ENCODE measurements at places on chromosomes 7 and 10. TPM values are rescaled to one million over a fixed set of nuclear protein-coding genes. Genes with fewer than 3 reads are reported as not detected.

DNA sequence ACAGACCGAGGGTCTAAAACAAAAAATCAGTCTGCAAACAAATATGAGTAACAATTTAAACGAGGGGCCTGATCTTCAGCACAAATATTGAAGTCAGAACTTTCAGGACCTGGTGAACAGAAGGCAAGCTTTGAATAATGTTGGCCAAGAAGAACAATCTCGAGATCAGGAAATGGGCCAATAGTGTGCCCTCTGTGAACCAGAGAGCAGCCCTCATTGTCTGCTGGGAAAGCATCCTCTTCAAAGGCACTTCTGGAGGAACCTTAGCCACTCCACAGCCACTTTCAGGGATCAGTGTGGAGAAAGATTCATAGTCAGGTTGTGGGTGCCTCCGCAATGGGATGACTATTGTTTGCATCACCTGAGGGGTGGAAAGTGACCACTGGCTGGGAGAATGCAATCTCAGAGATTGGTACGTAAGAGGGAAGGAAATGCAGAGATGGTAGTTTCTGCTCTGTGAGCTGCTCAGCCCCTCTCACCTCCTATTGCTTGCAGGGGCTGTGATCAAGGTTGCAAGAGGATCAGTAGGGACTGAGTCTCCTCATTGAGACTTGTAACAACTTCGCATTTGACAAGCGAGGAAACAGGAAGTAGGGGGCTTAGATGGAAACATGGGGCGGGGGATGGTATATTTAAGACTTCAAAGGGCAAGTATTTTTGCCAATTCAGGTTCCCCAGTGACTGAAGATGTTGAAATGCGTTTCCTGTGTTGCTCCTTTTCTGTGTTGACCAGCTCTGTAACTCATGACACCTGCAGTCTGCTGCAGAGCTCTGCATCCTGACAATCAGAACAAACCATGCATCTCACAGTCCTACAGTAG is 28.4 kb upstream of the IFRD1 start:
- DNase-seq: no peak

- peak; percentile 51 for DNase-seq
Measured at GRCh38 chr10:94963901-94964300, 25.4 kb downstream of the CYP2C9 start.

DNA sequence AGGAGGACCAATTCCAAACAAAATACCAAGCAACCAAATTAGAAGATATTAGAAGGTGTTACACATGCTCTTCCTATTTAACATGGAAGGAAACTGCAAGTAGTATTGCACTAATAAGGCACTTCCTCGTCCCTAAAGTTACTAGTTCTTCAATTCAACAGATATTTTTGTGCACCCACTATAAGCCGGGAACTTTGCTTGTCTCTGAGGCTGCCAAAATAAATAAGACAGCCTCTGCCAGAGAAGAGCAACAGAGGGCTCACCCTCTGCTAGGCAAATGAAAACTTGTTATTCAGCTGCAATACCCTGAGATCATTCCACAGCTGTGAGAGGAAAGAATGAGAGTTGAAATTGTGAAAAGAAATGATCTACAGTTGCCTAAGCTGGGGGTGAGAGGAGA is 37.4 kb upstream of the GSAP start:
- peak; percentile 49 for DNase-seq

DNA sequence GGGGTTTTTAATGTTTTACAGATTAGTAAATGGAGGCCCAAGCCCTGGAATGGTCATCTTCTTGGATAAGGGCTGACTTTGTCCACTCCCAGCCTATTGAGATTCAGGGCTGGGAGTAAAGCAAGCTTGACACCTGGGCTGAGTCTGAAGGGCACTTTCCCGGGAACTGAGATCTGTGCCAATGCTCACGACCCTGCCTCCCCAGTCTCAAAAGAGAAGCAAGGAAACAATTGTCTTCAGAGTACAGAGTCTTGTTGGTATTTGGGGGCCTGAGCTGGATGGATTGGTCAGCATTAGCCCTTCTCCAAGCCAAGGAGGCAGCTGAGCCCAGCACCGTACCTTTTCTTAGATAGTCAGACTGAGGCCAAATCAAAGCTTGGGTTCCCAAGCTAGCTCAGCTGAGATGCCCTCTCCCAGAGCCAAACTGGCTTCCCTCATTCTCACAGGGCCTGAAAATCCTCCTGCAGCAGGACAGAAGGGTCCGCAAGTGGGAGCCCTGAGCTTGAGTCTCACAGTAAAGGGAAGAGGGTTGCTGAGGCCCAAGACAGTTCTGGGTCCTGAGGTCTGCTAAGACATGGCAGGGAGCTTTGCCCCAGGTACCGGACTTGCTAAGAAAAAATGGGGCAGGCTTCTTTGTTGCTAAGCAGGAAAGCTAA is 3.7 kb downstream of the DDIT4 start:
- no peak for DNase-seq

GRCh38 chr7:50838675-50839377 is 56.1 kb upstream of the GRB10 start:
- DNase-seq: peak; percentile 87

GRCh38 chr10:44205067-44205466 is 179.8 kb downstream of the CXCL12 start:
- DNase-seq: no peak

- DNase-seq: peak; percentile 43
Measured at GRCh38 chr10:11685787-11686218, 56.4 kb upstream of the ECHDC3 start.

DNA sequence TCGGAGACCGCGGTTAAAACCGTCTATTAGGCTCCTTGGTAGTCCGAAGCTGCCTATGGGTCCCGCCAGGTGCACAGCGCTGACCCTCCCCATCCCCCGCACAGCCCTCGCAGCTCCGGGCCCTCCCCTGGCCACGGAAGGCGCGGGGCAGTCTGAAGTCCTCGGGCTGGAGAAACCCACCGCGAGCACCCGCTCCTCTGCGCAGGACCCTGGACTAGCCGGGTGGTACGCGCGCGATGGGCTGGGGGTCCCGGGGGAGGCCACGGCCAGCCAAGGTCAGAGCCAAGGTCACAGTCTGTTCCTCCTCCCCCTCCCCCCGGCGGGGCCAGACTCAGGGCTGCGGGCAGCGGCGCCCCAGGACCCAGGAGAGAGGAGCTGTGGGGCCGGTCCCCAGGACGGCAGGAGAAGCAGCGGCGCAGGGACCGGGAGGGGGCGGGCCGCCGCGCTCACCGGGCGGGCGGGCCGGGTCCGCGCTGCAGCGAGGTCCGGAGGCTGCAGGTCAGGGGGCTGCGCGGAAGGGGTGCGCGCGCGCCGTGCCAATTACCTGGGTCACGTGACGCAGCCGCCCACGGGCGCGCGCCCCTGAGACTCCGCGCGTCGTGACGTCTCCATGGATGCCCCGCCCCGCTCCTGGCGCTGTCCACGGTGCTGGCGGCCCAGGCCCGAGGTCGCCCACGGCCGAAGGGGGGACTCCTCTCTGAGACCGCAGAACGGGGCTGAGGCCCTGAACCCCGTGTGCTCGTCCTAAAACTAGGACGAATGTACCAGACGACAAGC is at the start of gene OGDHL:
OGDHL (minus strand) TSS at position 535 of the 777 bp plus-strand sequence. CDS start 3,731 bp downstream, outside the sequence.
- peak; percentile 81 for DNase-seq

DNA sequence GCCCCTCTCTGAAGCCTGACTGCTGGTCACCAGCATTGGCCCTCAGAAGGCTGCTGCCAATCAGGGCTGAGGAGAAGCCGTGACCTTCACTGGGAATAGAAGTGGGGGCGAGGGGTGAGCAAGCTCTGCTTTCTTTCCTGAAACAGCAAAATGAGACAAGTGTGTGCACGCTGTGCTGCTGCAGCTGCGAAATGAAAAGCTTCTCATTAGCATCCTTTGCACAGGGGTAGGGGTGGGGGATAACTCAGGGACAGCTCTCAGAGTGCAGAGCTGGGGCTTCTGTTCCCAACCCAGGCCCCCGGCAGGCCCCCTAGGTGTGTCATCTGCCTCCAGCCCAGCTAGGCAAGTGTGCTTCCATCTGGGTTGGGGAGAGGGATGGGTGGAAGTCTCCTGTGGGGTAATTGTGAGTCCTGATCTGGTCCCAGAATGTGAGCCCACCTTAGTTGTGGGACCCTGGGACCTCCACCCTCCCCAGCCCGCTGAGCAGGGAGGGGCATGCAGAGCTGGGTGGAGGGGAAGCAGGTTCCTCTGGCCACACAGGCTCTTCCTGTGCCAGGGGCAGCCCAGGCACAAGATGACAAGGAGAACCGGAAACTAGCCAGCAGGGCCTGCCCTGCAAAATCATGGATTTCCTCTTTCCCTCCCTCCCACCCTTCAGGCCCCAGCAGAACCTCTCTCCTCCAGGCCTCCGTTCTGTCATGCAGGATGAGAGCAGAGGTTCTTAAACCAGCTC is 22.2 kb downstream of the ZNF467 start:
- no peak for DNase-seq

TEX47 gene
- total RNA-seq: not detected

- no peak for DNase-seq
Measured at GRCh38 chr7:157219154-157219553, 80.4 kb downstream of the UBE3C start.
